ENCODE measurements at places on chromosomes 5 and 9. TPM values are rescaled to one million over a fixed set of nuclear protein-coding genes. Genes with fewer than 3 reads are reported as not detected.

The CNTLN gene
- total RNA-seq = 0.22 TPM

DNA sequence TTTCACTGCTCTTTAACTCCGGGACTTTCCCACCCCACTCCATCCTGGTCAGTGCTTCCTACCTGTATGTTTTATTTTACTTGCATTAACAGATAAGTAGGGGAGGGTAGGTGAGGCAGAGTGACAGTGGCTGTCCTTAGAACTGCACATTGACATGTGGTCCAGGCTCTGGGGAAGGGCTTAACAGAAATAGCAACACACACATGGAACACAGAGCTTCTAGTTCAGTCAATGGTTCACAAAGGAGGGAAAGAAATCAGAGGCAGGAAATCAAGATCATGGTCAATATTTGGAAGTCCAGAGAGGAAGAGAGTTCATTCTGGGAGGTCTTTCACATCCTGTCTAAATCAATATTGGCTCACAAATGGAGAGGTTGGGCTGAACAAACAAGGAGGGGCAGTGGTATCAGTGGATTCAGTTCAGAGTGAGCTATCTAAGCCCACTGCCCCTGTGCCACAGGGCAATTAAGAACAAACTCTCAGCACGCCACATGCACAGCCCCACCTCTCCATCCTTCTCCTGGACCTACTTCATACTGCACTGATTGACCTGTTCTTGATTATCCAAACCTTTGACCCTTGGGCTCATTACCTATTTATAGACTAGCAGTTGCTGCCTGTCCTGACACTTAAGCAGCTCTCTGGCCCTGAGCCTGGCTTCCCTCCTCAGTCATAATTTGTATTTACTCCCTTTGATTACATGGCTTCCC, 6.2 kb upstream of the VPS13A start:
- H3K36me3 ChIP-seq = no peaks in the 10 kb centered on the region
- no peak for DNase-seq
- H3K27ac ChIP-seq = no peak overlapping the region
- no peaks in the 10 kb centered on the region for H3K27me3 ChIP-seq
- H3K4me3 ChIP-seq = no peak overlapping the region
- H3K4me1 ChIP-seq = no peaks in the 10 kb centered on the region

DNA sequence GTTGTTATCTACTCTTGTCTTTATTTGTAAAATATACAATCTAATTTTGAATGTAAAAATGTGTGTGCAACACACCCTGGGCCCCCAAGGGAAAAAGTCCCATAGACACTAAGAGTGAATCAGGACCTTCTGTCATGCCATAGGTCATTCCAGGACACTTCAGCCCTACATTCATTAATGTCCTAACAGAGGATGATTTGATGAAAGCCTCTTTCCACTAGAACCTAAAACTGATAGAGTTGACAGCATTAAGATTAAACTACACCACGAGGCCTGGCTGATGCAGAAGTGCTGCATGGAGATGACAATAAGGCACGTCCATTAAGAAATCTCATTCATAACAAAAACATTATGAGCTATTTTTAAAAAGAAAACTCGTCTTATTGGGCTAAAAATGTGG, 46.2 kb downstream of the FRMD3 start:
- no peak overlapping the region for H3K4me3 ChIP-seq
- H3K36me3 ChIP-seq = no peaks in the 10 kb centered on the region
- no peaks in the 10 kb centered on the region for H3K4me1 ChIP-seq
- no peaks in the 10 kb centered on the region for H3K27me3 ChIP-seq
- H3K27ac ChIP-seq = no peak overlapping the region

The ARHGEF37 gene
- 1.6 TPM for total RNA-seq

The PROB1 gene
- total RNA-seq = 4.6 TPM

- H3K4me3 ChIP-seq = no peak overlapping the region
- DNase-seq = no peak
- no peaks in the 10 kb centered on the region for H3K4me1 ChIP-seq
- no peak overlapping the region for H3K27ac ChIP-seq
These were observed 79.1 kb downstream of the LHFPL2 start for GRCh38 chr5:78569441-78569840.

GRCh38 chr9:84667571-84668195, 1.8 kb upstream of the NTRK2 start:
- H3K36me3 ChIP-seq = no peaks in the 10 kb centered on the region
- H3K27me3 ChIP-seq = peaks cover 60% of the 10 kb centered on the region
- no peak overlapping the region for H3K27ac ChIP-seq
- H3K4me3 ChIP-seq = peak overlapping the region; percentile 80

- no peak overlapping the region for H3K27ac ChIP-seq
- no peak for DNase-seq
- no peaks in the 10 kb centered on the region for H3K4me1 ChIP-seq
- H3K27me3 ChIP-seq = no peaks in the 10 kb centered on the region
These were observed 264.3 kb upstream of the KCNN2 start for GRCh38 chr5:114097570-114097969.
